Thoracic aorta endothelial cell (primary cell): ENCODE measurements at places on chromosomes 16 and 17. TPM values are rescaled to one million over a fixed set of nuclear protein-coding genes. Genes with fewer than 3 reads are reported as not detected.

The ZG16 gene
- not detected in 2 replicates for total RNA-seq

The DHRS13 gene
- 6.4 and 7.4 TPM in 2 replicates for total RNA-seq

The HNF1B gene
- not detected in 2 replicates for total RNA-seq

The ITGB4 gene
- 3.7 TPM in 2 replicates for total RNA-seq

The GALR2 gene
- not detected in 2 replicates for total RNA-seq

The RNF222 gene
- not detected in 2 replicates for total RNA-seq

The PRAC2 gene
- total RNA-seq: not detected in 2 replicates

The CCL11 gene
- total RNA-seq: not detected in 2 replicates

The C16orf92 gene
- total RNA-seq: not detected in 2 replicates

The OR1A1 gene
- total RNA-seq: not detected in 2 replicates

The GNAO1 gene
- under 0.01 TPM in 1 of 2 replicates, not detected in the other for total RNA-seq

The GPR179 gene
- total RNA-seq: not detected in 2 replicates

The TSPOAP1 gene
- total RNA-seq: not detected in 2 replicates
